ENCODE measurements at places on chromosomes 4 and X.

DNA sequence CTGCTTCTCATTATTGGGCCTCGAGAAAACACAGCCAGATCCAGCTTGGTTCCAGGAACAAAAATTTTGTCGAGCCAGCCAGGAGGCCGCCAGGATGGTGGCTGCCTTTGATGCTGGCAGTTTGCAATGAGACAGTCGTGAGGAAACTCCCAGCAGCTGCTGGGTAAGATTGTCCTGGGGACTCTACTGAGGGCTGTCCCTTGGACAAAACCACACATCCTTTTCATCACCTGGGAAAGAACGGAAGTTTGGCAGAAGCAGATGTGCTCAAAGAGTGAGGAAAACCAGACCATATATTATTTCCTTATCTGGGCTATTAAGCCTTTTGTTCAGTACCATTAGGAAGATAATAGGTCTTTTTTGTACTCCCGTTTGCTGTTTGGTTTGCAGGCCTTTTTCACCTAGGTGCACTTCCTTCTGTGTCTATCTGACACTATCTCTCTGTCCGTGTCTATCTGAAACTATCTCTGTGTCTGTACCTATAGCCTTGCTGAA, 13.4 kb upstream of the PAPSS1 start:
- DNase-seq, result no peak

GRCh38 chrX:21645431-21645830, 12.7 kb downstream of the KLHL34 start:
- DNase-seq, result no peak

DNA sequence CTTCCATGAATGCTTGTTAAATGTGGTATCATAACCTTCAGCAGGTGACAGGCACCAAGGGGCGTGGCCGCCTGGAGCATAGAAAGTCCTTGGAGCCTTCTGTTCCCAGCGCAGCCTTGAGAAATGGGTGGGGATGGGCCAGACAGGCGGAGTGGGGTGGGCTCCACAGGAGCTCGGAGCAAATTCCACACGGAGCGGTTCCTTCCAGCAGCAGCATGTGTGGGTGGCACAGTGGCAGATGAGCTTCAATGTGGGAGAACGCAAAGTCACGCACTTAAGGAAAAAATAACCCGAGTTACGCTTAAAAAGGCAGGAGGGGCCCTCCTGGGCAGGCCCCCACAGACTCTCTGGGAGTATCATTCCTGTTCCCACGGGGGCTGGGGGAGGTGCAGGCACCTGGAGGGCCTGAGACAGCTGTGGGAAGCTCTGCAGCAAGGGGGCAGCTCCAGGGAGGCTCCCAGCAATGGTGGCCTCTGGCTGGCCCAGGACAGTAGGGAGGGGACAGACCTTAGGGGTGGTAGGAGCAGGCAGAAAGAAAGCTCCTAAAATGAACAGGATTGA, 15.3 kb downstream of the TMEM271 start:
- no peak for DNase-seq

GRCh38 chrX:28901637-28902036, 314.4 kb downstream of the IL1RAPL1 start:
- DNase-seq, result no peak

DNA sequence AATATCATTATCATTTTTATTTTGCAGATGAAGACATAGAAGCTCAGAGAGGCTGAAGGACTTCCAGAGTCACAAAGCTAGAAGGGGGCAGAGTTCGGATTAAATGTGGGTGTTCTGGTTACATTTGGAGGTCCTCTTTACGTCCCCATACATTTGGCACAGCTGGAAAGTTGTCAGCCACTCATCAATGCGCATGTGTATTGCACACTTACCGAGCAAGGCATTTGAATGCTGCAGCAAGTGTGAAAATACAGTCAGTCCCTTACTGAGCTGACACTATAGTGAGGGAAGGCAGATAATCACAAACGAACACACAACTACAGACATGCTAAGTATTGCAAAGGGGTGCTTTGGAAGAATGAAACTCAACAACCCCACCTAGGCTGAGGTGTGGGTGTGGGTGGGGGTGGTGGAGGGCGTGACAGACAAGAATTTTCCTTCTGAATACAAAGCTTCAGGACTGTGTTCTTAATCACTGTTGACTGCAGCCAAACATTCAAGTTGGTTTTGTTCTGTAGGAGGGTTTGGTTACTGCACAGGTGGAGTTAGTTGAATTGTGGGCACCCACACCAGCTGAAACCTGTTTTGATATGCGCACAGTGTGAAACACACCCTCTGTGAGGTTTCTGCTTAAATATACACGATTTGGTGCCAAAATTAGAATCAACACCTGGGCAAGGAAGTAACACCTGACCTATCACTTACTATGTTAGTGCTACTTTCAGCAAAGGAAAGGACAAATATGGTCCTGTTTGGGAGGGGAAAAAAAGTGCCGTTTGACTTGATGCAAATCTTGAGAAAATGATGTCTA, 72.4 kb downstream of the COQ2 start:
- no peak for DNase-seq

GRCh38 chr4:153585026-153585425, 99.1 kb upstream of the TLR2 start:
- no peak for DNase-seq

GRCh38 chrX:56564164-56564885, 898 bp downstream of the UBQLN2 start:
- DNase-seq, result peak; percentile 67

- DNase-seq, result no peak
Measured at GRCh38 chr4:126740687-126741086, 892.1 kb upstream of the INTU start.

GRCh38 chrX:150635952-150636351, 57.2 kb upstream of the MTMR1 start:
- no peak for DNase-seq

DNA sequence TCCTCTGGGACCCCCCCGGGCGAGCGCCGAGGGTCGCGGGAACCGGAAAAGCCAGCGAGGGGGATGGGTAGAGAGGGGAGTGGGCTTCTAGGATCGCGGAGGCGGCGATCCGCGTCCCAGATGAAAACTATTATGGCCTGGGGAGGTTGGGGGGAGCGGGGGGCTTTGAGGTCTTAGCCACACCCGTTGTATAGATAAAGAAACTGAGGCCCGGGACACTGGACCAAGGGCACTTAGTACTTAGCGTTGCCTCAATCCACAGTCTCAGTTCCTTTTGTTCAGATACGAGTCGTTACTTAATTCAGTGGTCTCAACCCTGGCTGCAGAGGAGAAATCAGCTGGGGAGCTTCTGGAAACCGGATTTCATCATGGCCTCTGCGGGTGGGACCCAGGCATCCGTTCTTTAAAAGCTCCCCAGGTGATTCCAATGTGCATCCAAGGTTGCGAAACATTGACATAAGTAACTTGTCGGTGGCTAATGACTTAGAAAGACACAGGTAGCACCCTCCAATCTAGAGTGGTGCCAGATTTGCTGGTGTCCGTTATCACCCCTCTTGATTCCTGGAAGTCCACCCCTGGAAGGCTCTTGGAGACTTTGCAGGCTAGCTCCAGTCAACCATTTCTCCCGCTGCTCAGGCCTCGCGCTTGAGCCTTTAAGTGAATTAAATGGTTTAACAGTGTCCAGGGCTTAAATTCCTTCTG, 90.7 kb downstream of the GEMIN8 start:
- no peak for DNase-seq

DNA sequence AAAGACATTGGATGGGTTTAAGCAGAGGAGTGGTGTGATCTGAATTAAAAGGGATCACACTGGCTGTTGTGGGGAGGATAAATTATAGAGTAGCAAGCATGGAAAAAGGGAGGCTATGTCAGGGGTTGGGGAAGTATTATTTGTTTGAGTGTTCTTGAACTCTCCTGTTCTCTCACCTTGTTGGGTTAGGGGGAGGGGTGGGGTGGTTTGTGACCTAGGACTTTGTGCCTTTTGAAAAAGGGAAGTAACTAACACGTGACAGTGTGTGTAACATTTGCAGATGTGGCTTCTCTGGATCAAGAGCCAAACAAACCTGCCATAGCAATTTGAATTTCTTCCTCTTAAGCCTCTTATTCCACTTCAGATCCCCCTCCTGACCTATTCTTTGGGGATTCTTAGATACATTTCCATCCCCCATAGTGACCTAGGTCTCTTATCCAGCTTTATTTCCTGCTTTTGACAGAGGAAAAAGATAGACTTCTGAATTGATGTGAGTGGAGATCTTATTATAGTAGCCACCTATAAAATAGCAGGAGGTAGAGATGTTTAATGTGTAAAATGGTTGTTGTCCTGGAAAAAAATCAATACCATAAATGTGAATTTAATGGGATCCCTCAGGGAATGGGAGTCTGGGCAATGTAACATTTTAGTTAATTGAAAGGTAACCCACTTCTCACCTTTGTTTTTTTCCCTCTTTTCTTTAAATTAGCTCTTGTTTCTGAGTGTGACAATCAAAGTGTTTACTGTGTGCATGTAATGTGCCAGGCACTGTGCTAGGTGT, 120.4 kb downstream of the CT47B1 start:
- no peak for DNase-seq

- no peak for DNase-seq
Measured at GRCh38 chr4:2141022-2141761, 82.1 kb downstream of the NAT8L start.

Measured in activated T-cell treated with anti-CD3 and anti-CD28 coated beads, Interleukin-2, amount 50 U/mL, for 48 hours (primary cell).